ENCODE measurements at places on chromosomes 13 and 19.

- no peak for DNase-seq
Observed at GRCh38 chr19:18424890-18425514, 5.8 kb downstream of the SSBP4 start.

DNA sequence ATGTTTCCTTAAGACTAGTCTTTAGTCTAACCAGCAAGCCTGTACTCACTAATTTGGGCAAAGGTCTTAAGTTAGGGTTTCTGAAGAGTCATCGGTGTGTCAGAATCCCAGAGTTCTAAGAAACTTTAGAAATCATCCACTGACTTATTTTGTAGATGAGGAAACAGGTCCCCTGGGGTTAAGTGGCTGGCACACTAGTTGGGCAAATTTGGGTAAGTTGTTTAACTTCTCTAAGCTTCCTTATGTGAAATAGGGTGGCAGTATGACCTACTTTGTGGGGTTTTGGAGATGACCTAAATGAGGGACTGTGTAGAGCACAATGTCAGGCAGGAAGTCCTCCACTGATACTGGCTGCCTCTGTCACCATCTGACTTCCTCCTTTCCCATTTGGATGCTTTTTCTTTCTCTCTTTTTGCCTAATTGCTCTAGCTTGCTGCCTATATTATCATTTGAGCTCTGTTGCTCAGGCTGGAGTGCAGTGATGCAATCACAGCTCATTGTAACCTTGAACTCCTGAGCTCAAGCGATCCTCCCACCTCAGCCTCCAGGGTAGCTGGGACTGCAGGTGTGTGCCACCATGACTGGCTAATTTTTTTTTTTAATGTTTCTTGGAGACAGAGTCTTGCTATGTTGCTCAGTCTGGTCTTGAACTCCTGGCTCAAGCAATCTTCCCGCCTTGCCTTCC lies 2.3 kb downstream of the ADGRE3 start:
- no peak for DNase-seq

- DNase-seq: no peak
Observed at GRCh38 chr13:24877531-24877930, 113.6 kb downstream of the RNF17 start.

- DNase-seq: no peak
Observed at GRCh38 chr13:105084931-105085330, 1450.5 kb downstream of the EFNB2 start.

Data from cortex of kidney (tissue), 1 donor.